ENCODE measurements at places on chromosomes 5 and 9.

- peak; percentile 75 for DNase-seq
These were observed 54.5 kb downstream of the GABBR2 start for GRCh38 chr9:98654247-98654646.

- no peak for DNase-seq
These were observed 3.9 kb downstream of the MCIDAS start for GRCh38 chr5:55222985-55223811.

DNA sequence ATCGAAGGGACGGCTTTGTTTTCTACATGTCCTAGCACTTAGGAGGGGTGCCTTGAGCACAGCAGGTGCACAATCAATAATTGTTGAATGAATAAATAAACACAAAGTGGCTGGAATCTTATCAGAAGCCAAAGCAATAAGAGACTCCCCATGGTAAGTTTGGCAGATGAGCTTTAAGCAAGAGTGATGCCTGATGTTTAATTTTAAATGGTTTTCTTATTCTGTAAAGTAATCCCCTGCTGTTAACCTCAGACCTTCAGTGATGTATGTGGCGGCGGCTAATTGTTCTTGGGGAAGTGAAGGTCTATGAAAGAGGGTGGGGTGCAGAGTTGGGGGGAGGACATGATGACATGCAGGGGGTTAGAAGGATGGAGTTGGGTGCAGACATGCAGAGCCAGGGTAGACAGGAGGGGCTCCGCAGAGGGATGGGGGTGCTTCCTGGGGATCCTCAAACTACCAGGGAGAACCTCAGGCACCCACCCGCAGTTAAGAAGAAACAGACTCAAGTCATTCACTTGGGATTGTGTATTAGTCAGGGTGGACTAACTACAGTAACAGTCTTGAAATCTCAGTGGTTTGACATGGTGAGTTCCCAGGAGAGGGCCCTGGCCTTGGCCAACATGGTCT lies 65.7 kb upstream of the SHB start:
- no peak for DNase-seq

DNA sequence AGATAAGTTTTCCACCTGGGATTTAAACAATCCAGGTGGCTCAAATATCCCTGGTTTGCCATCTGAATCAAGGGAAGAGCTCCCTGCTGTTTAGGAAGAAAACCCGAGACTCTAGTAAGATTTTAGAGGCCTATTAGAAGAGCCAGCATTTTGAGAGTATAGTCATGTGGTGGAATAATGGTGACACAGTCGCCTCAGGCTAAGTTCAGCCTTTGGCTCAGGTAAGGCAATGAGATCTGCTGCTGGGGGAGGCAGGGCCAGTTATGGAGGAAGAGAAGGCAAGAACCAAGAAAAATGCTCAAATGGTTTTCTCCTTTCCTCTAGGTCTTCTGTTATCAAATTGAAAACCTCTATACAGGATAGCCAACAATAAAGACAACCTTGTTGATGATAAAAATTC lies 16.2 kb downstream of the RAD1 start:
- DNase-seq, result no peak

- no peak for DNase-seq
These were observed 18.6 kb downstream of the IRX2 start for GRCh38 chr5:2732850-2733249.

DNA sequence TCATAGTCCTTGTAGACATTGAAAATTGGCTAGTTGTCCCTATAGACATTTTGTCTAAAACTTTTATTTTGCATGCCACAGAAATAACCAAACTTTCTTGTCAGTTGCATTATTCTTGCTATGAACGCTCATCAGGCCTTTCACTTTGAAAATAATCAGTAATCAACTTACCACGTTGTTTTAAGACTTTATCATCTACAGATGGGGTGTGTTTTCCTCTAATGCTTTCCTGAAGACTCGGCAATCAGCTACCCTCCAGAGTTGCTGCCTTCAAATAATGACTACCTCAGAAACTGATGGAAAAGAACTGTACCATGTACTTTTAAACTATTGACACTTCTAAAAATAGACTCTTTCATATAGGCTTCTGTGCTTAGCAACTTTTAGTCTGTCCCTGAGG lies 33.5 kb upstream of the HSPB3 start:
- no peak for DNase-seq

DNA sequence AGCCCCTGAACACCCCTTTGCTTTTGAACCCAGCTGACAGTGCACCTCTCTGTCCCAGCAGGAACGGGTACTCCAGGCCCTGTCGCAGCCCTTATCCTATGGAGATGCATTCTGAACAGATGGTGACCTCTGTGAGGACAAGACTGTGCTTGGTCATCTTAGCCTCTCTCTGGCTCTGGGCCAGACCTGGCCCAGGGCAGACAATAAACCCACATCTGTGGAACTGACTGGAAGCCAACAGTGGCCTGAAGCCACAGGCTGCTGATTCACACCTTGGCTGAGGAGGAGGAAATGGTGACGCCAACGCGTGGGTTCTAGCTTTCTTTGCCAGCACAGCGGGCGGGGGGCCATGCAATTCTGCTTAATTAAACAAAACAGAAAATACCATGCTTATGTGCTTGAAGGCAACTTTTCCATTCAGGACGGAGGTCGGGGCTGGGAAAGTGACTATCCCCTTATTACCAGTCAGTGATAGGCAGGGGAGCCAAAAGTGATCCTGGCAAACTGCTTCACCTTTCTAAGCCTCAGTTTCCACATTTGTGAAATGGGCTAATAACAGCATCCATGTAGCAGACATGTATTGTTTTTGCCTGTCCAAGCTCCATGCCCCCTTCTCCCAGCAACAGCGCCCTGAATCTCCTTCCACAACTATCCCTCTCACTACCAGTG lies 10.8 kb downstream of the SH3PXD2B start:
- DNase-seq, result peak; percentile 97

DNA sequence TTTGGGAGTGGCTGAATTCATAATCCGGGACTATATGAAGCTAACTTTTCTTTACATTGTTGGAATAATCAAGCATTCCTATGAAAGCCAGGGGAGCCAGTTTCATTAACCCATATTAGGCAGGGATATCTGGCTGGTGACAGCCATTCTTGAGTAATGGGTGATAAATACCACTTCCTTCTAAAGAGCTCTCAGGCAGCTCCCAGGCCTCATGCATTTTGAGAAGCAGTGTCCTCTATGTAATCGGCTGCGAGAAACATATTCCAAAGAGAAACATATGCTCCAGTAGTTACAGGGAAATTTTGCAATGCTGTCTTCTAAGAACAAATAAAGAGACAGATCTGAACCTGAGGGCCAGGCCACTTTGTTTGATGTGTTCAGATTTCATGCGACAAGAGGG lies 83.1 kb downstream of the MSX2 start:
- no peak for DNase-seq

- no peak for DNase-seq
These were observed 576.9 kb upstream of the SGCD start for GRCh38 chr5:155750101-155750500.

- DNase-seq, result no peak
These were observed 50.9 kb downstream of the CERT1 start for GRCh38 chr5:75460532-75460931.

GRCh38 chr5:77430726-77431125 lies 61.4 kb downstream of the WDR41 start:
- no peak for DNase-seq

DNA sequence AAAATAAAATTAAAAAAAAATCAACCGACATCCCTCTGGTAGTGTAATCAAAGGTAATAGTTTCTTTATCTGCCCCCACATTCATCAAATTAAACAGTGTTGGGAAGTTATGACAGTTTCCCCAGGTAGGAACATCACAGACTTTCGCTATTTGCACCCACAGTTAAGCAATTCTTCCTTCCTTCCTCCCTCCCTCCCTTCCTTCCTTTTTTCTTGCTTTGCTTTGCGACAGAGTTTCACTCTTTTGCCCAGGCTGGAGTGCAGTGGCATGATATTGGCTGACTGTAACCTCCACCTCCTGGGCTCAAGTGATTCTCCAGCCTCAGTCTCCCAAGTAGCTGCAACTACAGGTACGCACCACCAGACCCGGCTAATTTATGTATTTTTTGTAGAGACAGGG lies 10.8 kb upstream of the BICD2 start:
- DNase-seq, result no peak

GRCh38 chr5:170478306-170478705 lies 25.5 kb upstream of the KCNIP1 start:
- DNase-seq, result no peak

DNA sequence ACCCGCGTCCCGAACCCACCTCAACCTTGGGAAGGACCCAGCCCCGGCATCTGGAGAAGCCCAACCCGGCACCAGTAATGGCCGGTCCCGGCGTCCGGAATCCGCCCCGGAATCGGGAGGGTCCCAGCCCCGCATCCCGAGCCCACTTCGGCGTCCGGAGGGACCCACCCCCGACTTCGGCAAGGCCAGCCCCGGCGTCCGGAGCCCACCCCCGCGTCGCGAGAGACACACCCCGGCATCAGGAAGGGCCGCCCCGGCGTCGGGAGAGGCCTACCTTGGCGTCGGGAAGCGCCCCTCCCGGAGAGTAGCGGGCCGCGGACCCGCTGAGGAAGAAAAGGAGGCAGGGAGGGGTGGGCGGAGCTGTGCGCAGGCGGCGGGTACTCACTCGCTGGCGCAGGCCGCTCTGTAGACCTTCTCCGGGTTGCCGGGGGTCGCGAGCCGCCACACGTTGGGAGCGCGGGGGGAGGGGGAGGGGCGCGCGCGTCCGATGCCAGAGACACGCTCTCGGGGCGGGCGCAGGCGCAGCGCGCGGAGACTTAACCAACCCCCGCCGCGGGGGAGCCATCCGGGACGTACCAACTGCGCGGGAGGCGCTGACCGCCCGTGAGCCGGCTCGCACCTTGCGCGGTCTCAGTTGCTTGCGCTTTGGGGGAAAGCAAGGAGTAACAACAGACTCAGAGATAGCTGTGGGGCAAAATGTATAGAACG lies at the start of gene UIMC1:
Gene UIMC1, minus strand, starts transcription at position 515 of the 708 bp plus-strand sequence. CDS start 24,164 bp downstream, outside the sequence.
- DNase-seq, result peak; percentile 91

DNA sequence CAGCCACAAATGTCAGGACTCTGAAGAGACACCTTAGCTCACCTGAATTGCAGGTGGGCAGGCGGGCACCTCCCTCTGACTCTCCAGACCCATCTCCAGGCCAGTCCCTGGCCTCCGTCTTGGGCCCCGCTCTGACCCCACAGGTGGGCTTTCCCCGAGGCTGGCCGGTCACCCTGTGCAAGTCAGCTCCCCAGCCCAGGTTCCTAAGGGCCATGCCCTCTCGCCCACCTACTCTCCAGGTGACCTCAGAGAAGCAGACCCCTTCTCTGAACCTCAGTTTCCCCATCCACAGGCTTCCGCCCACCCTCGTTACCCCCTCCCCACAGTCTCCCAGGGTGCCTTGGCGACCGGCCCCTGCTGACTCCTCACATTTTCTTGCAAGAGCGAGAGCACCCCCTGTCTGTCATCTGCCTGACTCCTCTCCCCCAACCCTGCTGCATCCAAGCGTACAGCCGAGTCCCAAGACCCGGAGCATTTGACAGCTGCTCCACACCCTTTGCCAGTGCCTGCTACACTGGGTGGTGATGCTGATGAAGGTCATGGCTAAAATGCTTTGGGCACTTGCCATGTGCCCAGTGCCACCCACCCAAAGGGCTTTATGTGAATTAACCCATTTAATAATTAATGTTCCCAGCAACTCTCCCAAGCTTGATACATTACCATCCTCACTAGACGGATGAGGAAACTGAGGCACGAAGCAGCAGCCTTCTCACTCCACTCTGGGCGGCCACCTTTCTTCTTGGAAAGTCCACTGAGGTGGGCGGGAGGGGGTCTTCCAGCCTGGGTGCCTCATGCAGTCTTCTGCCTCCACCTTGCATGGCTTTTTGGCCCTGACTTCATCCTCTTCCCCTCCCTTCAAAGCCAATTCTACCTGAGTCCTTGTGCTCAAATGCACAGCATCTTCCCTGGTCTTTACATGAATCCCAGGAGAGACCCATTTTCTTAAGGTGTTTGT lies 51.1 kb upstream of the ORM1 start:
- peak; percentile 31 for DNase-seq

- DNase-seq, result peak; percentile 11
These were observed 31.3 kb upstream of the TAS2R1 start for GRCh38 chr5:9661316-9662015.

DNA sequence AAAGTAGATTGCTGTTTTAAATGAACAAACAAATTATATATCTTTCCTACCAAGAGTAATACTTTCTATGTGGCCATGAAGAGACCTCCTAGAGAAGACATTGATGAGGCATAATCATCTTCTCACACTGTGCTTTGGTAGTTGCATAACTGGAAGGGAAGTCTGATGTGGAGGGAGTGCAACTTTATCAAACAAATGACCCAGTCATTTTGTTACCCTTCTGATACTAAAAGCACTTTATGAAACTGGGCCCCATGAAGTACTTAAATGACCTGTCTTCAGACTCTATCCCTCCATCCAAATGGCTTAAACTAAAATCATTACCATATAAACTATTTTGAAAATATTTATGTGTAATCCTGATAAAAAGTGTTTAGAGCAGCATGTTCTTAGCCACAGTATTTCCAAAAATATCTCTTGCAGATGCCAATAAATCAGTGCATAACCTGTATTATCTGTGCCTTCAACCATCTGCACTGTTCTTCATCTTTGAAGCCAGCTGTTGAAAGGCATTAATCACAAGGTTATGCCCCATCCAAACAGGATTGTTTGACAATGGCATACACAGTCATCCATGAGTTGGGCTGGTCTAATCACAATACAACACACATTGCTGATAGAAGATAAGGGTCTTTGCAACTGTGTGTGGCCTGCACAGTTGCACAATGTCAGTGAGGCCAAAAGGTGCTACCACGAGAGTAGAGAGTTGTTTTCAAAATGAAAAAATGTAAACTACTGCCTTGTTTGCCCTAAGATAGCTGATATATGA lies 31.9 kb upstream of the MIER3 start:
- no peak for DNase-seq

DNA sequence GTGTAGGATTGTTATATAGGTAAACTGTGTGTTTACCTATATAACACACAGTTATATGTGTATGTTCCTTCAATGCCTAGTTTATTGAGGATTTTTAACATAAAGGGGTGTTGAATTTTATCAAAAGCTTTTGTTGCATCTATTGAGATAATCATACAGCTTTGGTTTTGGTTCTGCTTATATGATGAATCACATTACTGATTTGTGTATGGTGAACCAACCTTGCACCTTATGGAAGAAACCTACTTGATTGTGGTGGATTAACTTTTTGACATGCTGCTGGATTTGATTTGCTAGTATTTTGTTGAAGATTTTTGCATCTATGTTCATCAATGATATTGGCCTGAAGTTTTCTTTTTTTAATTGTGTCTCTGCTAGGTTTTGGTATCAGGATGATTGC lies 194.9 kb downstream of the TMEM167A start:
- no peak for DNase-seq

GRCh38 chr9:133770076-133770777 lies 32.1 kb upstream of the SARDH start:
- DNase-seq, result no peak

- peak; percentile 41 for DNase-seq
These were observed 103.0 kb upstream of the ERCC6L2 start for GRCh38 chr9:95772320-95773052.

- DNase-seq, result no peak
These were observed at the start of gene ASTN2 for GRCh38 chr9:117414906-117415331. TSS of gene ASTN2 (minus strand) at chr9:117415057. CDS start at chr9:117414938, 119 bp downstream.

- DNase-seq, result no peak
These were observed 47.3 kb downstream of the RASGEF1C start for GRCh38 chr5:180161420-180162303.

GRCh38 chr9:22211588-22212360 lies 202.7 kb upstream of the CDKN2B start:
- peak; percentile 87 for DNase-seq

- DNase-seq, result no peak
These were observed 214.1 kb upstream of the MEF2C start for GRCh38 chr5:89097103-89097502.
